ENCODE measurements at places on chromosomes 5 and 9.

- no peak for DNase-seq
Measured at GRCh38 chr9:109312783-109313182, 8.1 kb downstream of the EPB41L4B start.

GRCh38 chr5:136027311-136027710 lies 1.5 kb upstream of the TGFBI start:
- no peak for DNase-seq

GRCh38 chr5:120014535-120014934 lies 385.2 kb downstream of the FAM170A start:
- DNase-seq, result no peak

GRCh38 chr9:15377625-15378540 lies 44.8 kb upstream of the SNAPC3 start:
- DNase-seq, result no peak

DNA sequence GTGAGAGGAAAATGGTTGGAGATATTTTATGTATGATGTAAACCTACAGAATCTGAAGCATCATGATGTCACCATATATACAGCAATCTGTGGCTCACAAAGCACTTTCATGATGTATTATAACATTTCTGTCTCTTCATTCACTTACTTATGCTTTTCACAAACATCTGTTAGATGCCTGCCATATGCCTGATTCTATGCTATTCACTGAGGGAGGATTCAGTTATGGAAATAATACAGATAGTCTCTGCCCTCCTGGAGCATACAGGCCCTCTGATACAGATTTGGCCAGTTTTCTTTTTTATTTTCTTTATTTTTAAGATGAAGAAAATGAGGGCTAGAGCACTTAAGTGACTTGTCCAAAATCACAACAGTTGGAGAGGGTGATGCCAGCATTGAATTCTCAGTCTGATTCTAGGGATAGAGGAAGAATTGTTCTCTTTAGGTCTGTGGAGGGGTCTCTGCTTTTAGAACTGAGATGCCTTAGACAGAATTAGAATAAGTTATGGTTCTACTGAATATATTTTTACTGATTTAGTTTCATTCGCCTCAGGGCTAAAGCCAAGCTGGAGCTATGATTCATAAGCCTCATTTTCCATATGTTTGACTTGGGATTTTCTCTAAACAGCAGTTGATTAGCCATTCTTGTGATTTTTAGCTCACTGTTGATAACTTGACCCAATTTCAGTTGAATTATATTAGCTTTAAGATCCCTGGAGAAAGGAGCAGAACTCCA lies 636.4 kb downstream of the PRELID2 start:
- DNase-seq, result no peak

GRCh38 chr5:172178991-172179989 lies 8.7 kb downstream of the STK10 start:
- DNase-seq, result no peak

All from frontal cortex (tissue), 4 donors.